ENCODE measurements at places on chromosomes 4 and X.

GRCh38 chrX:74492720-74493201 is 71.5 kb downstream of the SLC16A2 start:
- DNase-seq = no peak

DNA sequence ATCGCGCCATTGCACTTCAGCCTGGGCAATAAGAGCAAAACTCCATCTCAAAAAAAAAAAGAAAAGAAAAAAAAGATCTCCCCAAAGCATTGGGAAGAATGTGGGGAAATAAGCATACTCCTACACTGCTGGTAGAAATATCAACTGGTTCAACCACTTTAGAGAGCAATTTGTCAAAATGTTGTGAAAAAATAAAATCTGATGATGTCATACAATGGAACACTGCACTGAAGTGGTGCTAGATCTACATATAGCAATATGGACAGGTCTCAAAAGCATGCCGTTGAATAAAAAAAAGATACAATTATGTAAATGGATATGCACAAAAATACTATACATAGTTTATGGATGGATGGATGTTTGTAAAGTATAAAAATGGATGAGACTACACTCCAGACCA is 18.3 kb upstream of the HUWE1 start:
- no peak for DNase-seq

DNA sequence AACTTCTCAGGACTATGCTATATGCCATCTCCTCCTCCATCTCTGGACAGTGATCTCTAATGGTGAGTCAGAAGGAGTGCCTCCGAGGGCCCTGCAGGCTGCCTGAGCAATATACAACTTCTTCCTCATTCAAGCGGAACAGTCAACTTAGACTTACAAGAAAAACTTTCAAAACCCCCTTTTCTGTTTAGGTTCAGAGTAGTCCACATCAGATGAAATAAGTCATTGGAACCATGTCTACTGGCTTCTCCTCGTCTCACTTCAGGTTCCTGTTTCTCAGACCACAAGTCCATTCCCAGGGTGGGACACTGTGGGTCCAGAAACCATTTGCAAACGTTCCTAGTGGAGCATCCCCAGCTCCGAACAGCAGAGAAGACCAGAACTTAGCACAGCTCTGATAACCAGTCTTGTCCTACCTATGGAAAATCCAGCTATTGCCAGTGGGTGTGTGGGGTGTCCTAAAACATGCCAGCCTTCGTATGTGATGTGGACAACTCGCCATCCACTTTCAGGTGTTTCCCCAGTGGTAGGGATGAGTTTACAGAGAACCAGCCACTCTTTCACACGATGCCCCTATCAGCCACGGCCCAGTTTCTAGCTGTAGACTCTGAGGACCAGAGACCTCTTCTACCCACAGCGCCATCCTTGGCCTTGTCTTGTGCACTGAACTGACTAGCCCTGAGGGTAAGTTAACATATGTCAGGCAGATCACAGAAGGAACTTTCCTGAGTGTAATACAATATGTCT is 32.7 kb upstream of the NKRF start:
- DNase-seq = no peak

GRCh38 chr4:80202741-80203553 is 5.6 kb downstream of the PRDM8 start:
- no peak for DNase-seq

GRCh38 chr4:1309261-1310010 is 19.7 kb downstream of the MAEA start:
- DNase-seq = peak; percentile 33

DNA sequence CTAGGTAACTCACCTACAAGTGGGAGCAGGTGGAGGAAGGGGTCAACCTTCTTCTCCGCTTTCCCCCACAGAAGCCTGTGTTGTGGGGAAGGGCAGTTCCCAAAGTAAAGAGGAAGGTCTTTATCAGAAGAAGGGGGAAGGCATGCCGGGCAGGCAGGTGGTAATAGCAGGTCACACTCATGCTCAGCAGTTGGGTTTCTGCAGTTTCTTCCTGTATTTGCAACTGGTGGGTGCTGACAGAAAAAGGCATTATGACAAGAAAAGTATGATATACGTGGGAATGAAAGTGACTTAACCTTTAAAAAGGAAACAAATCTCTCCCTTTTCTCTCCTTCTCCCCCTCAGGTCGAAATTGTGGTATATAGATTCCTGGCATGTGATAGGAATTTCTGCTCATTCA is 3.7 kb downstream of the MTMR1 start:
- DNase-seq = no peak

DNA sequence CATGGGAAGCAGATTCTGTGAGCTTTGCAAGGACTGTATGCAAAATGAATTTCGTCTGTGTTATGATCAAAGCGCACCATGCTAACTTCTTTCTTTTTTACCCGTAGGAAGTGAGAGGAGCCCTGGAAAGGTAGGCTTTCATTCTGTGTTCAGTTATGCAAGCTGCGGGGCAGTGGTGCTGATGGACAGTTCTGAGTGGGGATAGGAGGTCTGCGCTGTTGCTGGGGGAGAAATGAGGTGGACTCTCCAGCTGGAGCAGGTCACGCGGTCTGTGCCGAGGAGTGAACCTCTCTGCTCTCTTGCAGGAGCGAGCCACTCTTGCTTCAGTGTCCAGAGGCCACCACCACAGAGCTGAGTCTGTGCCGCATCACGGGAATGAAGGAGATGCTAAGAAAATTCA is 4.5 kb downstream of the TRIML1 start:
- DNase-seq = no peak

DNA sequence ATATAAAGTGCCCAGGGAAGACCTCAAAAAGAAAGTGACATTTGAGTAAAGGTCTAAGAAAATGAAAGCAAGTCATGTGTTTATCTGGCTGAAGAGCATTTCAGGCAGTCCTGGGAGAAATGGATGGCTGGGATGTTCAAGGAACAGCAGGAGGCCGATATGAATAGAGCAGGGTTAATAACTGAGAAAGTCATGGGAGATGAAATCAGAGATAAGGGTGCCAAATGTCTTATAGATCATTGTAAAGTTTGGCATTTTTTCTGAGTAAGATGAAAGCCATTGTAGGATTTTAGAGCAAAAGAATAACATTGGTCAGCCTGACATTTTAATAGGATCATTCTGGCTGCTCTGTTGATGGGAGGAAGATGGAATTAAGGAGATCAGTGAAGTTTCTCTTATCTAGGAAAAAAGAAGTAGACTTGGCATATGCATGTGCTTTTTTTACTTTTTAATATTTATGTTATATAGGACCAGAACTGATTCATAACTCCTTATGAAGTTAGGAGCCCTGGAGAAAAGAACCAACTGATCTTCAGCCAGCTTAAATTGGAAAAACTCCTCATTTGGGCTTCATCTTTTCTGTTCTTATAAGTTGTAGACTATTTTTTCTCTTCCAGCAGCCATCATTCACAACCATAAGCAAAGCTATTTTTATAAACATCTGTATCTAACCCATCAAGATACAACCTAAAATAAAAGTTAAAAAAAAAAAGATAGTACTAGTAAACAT is 18.6 kb downstream of the AIMP1 start:
- no peak for DNase-seq

DNA sequence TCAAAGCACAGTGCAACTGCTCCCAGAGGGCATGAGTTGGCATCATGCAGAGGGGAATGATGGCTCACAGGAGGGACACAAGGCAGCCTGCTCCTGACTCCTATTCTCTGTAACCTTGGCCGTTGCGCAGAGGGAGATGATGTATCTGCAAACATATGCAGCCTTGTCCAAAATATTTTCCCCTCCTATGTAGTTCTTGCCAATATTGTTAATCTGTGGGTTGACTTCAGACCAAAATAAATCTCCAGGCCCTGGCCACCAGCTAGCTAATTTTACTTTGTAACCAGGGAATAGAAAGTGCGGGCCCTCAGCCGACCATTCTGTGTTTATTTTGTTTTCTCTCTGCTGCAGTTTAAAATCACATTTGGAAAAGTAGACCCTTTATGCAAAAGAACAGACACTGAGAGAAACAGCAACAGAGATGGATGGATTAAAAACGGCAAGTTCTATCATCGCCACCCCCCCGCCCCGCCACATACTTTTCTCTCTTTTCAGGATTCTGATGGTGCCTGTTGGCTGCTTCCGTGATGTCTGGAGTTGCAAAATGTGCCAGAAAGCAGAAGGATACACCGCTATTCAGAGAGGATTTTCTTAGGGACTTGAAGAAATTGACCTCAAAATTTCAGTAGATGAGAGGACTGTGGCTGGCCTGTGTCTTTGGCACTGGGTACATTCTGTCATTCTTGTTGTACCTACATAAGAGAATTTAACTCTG is 185.3 kb upstream of the BCOR start:
- DNase-seq = no peak

GRCh38 chr4:142292231-142292630 is 553.9 kb downstream of the INPP4B start:
- no peak for DNase-seq

DNA sequence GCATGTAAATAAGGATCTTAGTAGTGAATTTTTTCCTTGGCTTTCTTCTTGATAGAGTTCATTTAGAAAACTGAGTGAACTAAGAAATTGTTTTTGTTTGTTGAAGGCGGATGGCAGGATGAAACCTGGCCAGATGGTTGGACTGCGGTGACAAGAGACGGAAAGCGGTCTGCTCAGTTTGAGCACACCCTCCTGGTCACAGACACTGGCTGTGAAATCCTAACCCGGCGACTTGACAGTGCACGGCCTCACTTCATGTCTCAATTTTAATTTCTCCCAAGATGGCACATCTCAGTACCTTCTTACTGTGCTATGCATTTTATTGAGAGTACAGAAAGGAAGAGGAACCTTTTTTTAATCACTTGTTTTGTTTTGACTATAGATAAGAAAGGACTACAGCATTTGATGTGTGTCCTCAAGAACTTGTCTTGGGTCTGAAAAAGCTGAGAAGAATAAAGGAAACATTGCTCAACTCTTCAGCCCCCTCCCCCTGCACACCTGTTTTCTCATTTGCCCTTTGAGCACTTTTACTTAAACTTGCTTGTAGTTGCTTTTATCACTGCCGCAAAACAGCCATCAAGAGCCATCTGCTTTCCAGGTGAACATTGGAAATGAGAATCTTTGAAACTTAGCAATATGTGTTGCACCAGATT is 27.4 kb downstream of the ADH5 start:
- no peak for DNase-seq
